CD14-positive monocyte (primary cell): ENCODE measurements at places on chromosomes 7 and 10. TPM values are rescaled to one million over a fixed set of nuclear protein-coding genes. Genes with fewer than 3 reads are reported as not detected.

GRCh38 chr10:76286536-76286935, 855.1 kb downstream of the LRMDA start:
- no peak for DNase-seq

- no peak for DNase-seq
Observed at GRCh38 chr7:72058579-72058978, 353.6 kb downstream of the CALN1 start.

GRCh38 chr7:23044581-23044980, 30.7 kb upstream of the HYCC1 start:
- DNase-seq: no peak

DNA sequence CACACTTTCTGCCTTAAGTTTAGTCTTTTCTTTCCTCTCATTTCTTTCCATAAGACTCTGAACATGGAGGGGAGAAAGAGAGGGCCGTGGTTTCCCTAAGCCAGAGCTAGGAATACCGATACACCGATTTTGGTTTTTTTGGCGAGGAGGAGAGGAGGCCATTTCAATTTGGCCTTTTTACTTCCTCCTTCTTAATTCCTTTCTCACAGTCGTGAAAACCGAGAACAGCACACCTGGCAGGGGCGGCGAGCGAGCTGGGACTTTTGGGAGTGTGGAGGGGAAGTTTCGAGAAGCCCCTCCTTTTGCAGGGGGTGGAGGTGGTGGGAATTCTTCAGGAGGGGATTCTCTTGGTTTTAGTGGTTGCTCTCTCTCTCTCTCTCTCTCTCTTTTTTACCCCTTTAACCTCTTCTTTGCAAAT, 6.2 kb downstream of the GATA3 start:
- DNase-seq: no peak

DNA sequence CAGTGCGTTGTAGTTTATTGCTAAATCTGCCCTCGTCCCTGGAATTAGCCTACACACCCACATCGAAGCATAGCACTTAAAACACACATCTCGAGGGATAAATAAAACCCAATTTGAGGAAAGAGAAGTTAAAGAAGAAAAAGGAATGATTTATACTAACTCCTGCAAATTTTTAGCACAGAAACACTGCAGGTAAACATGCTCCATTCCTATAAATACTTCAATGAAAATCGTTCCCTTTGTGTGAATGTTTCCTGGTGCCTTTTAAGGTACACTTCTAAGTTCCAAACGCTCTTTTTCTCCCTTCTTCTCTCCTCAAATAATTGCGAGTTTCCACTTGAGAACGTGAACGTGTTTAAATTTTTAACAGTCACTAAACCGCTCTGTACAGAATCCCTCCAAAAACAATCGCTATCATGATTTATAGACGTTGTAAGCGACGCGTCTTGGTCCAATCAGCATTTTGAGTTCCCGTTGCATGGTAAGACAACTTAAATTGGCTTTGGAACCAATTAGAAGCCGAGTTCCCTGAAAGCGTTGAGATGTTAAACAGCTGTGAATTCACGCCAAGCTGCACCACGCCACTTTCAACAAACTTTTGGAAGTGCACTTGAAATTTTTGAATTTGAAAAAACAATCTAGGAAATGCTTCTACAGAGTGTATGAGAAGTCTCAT, 12.5 kb upstream of the EBLN1 start:
- DNase-seq: peak; percentile 43

- no peak for DNase-seq
Observed at GRCh38 chr7:95026018-95026417, 118.6 kb downstream of the PPP1R9A start.

The GJD4 gene
- polyA plus RNA-seq: 0.09 TPM in 1 of 2 replicates, not detected in the other

DNA sequence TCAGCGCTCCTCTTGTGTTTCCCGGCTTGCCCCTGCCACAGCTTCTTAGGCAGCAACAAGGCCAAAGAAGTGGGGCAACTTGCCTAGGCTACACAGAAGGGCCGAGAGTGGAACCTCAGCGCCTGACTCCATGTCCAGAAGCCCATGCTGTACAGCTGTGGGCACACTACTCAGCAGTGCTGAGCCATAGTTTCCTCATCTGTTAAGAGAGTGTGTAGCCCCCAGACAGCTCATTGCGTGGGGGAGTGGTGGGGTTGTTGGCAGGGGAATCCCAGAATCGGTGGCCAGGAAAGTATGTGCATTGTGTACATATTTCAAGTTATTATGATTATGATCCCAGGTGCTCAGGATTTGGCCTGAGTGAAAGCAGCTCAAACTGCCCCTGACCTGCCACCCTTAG, 96.2 kb downstream of the CDH23 start:
- no peak for DNase-seq

The GNAT3 gene
- not detected for polyA plus RNA-seq

- no peak for DNase-seq
Observed at GRCh38 chr7:105849122-105849855, 27.1 kb downstream of the ATXN7L1 start.

DNA sequence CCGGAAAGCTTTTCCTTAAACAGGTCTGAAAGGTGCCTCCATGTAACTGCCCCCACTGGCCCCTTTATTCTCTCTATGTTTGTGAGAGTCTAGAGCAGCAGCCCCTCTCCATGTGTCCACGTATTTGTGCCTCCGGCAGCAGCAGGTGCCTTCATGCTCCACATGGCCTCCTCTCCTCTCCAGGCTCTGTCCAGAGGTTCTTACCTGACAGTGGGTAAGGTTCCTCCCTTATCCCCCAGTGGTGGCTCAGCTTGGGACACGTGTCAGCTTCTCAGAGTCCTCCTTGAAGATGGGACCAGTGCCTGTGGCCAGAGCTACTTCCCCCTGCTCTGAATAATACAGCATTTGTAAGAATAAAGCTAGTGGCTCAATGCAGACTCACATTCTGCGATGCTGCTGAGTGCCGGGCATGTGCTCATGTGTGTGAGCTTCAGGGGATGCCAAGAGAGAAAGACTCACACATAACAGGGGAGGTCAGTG, 7.9 kb downstream of the CALML3 start:
- DNase-seq: no peak

DNA sequence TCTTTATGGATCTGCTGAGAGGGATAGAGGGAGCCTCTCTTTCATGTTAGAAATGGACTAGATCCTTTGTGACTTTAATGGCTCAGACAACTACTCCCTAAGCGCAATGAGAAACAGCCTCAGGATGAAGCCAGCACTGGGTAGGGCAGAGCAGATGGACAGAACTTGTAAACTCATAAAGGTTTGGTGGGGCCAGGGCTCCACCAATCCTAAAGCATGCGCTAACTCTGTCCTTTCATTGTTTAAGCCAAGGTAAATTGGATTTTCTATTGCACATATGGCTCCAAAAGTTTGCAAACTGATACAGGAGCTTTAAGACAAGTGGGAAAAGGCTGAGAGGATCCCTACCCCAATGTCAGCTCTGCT, 178.1 kb upstream of the MEOX2 start:
- no peak for DNase-seq

- no peak for DNase-seq
Observed at GRCh38 chr10:119633538-119634218, 17.5 kb upstream of the BAG3 start.

The EPDR1 gene
- 1.2 TPM for polyA plus RNA-seq

GRCh38 chr10:64148607-64149006, 627.4 kb downstream of the REEP3 start:
- DNase-seq: no peak

The SEM1 gene
- 117 TPM for polyA plus RNA-seq

The AKR1C1 gene
- polyA plus RNA-seq: 0.15 and 0.85 TPM in 2 replicates

The AKR1C8 gene
- not detected for polyA plus RNA-seq

DNA sequence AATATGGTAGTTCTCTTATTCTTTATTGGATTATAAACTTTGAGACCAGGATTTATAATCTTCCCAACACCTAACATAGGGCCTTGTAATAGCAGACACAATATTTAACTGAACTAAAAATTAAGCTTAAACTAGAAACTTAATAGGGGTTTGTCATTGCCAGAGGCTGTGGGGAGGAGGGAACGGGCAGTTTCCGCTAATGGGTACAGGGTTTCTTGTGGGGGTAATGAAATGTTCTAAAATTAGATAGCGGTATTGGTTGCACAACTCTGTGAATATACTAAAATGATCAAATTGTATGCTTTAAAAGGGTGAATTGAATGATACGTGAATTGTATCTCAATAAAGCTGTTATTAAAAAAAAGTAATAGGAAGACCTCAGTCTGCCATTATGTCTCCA, 45.4 kb downstream of the NT5C2 start:
- DNase-seq: no peak

DNA sequence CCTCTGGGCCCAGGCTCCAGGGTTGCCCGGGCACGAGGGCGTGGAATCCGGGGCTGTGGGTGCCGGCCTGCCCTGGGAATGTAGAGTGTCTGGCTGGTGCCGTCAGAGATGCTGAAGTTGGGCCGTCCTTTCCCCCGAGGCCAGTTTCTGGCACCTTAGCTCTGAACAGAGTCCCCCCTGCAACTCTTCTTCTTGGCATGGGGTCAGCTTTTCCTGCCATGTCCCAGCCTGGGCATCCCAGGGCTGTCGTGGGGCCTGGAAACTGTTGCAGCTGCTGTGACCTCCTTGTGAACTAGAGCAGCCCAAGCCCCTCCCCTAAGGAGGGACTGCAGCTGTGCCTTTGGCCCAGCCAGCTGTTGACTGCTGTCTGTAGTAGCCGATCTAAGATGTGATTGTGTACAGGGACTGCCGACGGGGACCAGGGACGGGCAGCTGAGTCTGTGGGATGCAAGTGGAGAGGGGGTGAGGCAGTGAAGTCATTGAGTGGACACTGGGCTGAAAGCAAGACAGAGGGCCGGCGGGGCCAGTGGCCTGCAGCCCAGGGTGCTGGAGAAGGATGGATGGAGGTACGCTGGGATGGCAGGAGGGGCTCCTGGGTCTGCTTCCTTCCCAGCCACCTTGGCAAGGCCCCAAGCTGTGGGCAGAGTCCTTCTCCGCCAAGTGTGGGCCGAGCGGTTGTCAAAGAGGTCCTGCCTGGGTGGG, 35.8 kb downstream of the GBX1 start:
- DNase-seq: no peak

DNA sequence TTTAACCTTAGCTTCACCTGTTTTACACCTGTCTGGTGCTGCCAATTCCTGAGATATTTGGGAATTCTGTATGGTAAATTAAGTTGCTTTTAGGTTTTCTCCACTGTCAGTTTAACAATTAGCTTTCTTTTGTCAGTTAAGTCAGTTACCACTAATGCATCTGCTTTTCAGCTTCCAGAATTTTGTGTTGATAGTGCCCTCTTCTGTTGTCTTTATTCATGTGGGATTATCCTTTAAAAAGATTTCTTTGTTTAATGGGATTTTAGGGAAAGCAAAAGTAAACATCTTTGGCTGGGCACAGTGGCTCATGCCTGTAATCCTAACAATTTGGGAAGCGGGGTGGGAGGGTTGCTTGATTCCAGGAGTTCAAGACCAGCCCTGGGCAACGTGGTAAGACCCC, 8.1 kb downstream of the TFAM start:
- no peak for DNase-seq

The NAT16 gene
- polyA plus RNA-seq: not detected

DNA sequence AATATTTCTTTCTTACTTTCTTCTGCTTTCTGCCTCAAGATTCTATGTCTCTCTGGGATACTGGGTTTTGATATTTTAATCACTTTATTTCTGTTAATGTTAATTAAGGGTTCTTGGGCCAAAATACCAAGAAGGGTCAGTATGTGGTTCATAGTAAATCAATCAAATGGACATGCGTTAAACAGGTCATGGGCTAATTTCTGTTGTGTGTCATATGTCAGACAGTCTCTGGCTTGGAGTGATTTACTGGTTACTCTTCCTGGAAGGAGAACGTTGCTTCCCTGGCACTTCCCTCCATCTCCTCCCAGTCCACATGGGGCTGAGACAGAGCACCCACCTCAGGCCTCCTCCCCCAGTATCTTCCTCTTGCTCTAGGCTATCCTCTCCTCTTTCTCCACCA, 489.1 kb downstream of the SUGCT start:
- no peak for DNase-seq

GRCh38 chr10:128499956-128500355, 373.7 kb upstream of the MKI67 start:
- DNase-seq: no peak

The PROSER2 gene
- 2.2 TPM for polyA plus RNA-seq

The XRCC2 gene
- 0.03 TPM for polyA plus RNA-seq

GRCh38 chr7:124790645-124791044, 25.1 kb upstream of the GPR37 start:
- no peak for DNase-seq

GRCh38 chr7:131961054-131961680, 404.7 kb upstream of the PODXL start:
- DNase-seq: no peak

The THAP5 gene
- 1.2 and 3.0 TPM in 2 replicates for polyA plus RNA-seq

GRCh38 chr7:39005461-39005860, 27.8 kb downstream of the POU6F2 start:
- no peak for DNase-seq

The EBF3 gene
- not detected in 2 replicates for polyA plus RNA-seq

- DNase-seq: no peak
Observed at GRCh38 chr10:104680467-104681401, 39.6 kb downstream of the SORCS3 start.

DNA sequence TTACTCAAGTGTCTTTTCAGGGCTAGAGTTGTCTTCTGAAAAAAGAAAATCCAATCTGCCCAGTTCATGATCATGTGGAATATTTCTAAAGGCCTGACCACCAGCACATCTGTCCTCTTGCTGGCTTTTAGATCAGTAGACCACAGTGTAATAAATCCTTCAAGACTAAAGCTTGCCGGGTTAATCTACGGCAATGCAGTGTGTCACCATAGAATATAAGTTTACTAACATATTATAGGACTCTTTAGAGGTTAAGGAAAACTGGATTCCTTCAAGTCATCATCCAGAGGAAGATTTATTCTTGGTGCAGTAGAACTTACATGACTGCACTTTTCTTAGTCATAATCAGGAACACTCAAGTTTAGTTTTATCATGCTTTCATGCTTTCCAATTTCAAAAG, 349.5 kb downstream of the SEMA3D start:
- DNase-seq: no peak

GRCh38 chr10:43127442-43127841, 10.8 kb upstream of the CSGALNACT2 start:
- DNase-seq: no peak

The DBNL gene
- 304 TPM for polyA plus RNA-seq

GRCh38 chr7:82339958-82340357, 103.6 kb downstream of the CACNA2D1 start:
- no peak for DNase-seq

The PNLIPRP3 gene
- polyA plus RNA-seq: not detected

The ADRB1 gene
- 3.4 and 5.3 TPM in 2 replicates for polyA plus RNA-seq

The CCDC7 gene
- 2.3 TPM for polyA plus RNA-seq

- peak; percentile 10 for DNase-seq
Observed at GRCh38 chr10:58781873-58782488, 269.3 kb downstream of the BICC1 start.

DNA sequence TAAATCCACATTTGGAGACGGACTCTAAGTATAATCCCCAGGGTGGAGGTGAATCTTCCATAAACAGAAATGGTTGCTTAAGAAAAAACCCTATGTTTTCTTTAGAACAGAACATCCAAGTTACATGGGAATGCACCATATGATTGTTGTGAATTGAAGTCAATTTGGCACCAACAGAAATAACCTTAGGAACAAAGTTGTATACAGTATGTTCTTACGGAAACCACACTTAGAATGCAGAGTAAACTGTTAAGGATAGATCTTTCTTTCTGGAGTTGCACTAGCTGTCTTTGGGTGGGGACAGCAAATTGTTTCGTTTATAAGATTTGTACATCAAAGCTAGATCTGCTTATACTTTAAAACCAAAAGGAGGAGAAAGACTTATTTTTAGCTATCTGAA, 316.4 kb downstream of the PTEN start:
- DNase-seq: no peak

The ZNF853 gene
- not detected for polyA plus RNA-seq
